ENCODE measurements at places on chromosomes 4 and X. TPM values are rescaled to one million over a fixed set of nuclear protein-coding genes. Genes with fewer than 3 reads are reported as not detected.

Gene VCX
- not detected for total RNA-seq

Gene ARMCX6
- total RNA-seq, result 47.8 TPM

Gene KCNIP4
- not detected for total RNA-seq

Gene GNRHR
- total RNA-seq, result not detected

Gene FGFR3
- total RNA-seq, result 1.8 TPM

Gene MAGIX
- total RNA-seq, result 3.4 TPM

Gene AWAT2
- total RNA-seq, result not detected

Gene NMU
- total RNA-seq, result 0.83 TPM

Gene NAT8L
- total RNA-seq, result 13.6 TPM

Gene HSFX1
- total RNA-seq, result 0.33 TPM

Gene LRIT3
- total RNA-seq, result 0.09 TPM

Gene ODAPH
- total RNA-seq, result not detected

Gene RAB9B
- total RNA-seq, result not detected

Gene CFAP299
- not detected for total RNA-seq
